NCI-H1694 (cell line): ENCODE measurements at places on chromosomes 11 and 22.

- no peak for DNase-seq
Observed at GRCh38 chr22:25027959-25028840, 75.7 kb downstream of the KIAA1671 start.

- DNase-seq: no peak
Observed at GRCh38 chr11:12691473-12691872, 17.3 kb downstream of the TEAD1 start.

- peak; percentile 32 for DNase-seq
Observed at GRCh38 chr22:23289851-23290724, 109.8 kb downstream of the BCR start.

GRCh38 chr11:134612140-134613030, 200.3 kb upstream of the B3GAT1 start:
- no peak for DNase-seq

DNA sequence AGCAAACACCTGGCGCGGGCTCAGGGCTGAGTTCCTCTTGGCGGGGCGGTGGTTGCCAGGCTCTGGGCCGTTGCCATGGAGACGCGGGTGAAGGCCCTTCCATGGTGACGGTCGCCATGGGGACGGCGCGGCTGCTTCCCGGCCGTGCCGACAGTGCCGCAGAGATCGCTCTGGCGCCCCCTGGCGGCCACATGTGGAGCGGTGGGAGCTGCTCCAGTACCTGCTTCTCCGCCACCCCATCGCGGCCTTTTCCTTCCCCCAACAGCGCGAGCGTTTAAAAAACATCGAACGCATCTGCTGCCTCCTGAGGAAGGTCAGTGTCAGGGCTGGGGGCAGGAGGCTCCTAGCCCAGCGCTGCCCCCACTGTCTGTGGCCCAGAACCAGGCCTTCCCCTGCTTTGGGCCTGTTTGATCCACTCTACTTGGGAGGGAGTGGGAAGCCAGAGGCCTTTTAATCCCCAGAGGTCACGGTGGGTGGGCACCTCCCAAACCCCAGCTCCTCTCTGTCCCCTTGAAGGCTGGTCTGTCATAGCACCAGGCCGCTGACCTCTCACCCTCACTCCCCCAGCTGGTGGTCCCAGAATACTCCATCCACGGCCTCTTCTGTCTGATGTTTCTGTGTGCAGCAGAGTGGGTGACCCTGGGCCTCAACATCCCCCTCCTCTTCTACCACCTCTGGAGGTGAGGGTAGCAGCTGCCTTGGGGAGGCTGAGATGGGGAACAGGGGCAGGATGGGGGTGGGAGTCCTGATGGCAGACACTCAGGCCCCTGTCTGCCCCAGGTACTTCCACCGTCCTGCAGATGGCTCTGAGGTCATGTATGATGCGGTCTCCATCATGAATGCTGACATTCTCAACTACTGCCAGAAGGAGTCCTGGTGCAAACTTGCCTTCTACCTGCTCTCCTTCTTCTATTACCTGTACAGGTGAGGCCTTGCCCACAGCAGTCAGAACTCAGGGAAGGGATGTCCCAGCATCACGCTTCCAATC, 4.8 kb downstream of the CNIH2 start:
- peak; percentile 92 for DNase-seq

DNA sequence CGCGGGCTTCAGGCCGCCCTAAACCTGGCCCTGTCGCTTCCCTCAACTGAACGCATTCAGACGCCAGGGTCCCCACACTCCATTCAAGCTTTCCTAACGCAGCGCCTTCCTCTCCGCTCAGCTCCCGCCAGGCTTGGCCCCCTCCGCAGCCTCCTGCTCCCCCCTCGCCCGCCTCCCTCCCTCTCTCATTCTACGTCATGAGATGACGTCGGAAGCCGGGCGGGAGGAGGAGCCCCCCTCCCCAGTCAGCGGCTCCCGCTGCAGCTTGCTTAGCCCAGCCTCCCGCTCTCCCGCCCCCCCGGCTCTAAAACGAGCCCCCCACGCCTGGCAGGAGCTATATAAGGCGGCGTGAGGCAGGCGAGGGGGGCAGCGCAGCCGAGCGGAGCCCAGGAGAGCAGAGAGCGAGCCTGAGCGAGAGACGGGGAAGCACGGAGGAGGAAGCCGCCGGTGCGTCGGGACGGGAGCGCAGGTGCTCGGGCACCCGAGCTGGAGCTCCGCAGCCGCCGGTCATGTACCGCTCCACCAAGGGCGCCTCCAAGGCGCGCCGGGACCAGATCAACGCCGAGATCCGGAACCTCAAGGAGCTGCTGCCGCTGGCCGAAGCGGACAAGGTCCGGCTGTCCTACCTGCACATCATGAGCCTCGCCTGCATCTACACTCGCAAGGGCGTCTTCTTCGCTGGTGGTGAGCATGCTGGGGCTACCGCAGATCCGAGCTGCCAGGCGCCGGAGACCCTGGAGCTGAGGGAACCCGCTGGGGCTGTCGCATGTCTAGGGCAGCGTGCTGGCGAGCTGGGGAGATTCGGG, at the start of gene NPAS4:
TSS of gene NPAS4 (plus strand) at position 365 of the 806 bp plus-strand sequence. CDS start at position 510, 145 bp downstream.
- DNase-seq: no peak
